Osteoblast (primary cell): ENCODE measurements at places on chromosomes 5 and 9. TPM values are rescaled to one million over a fixed set of nuclear protein-coding genes. Genes with fewer than 3 reads are reported as not detected.

Gene ZNF883
- 7.2 and 7.7 TPM in 2 replicates for total RNA-seq

Gene PCDHGC4
- total RNA-seq = 2.9 and 3.8 TPM in 2 replicates

Gene ALDOB
- total RNA-seq = not detected in 2 replicates

Gene ECSCR
- 0.36 TPM in 1 of 2 replicates, not detected in the other for total RNA-seq

Gene IGFBPL1
- total RNA-seq = 0.36 TPM in 1 of 2 replicates, not detected in the other

- H3K27ac ChIP-seq = peak overlapping the region; percentile 24
- no peaks in the 10 kb centered on the region for H3K27me3 ChIP-seq
- peaks cover 33% of the 10 kb centered on the region for H3K4me1 ChIP-seq
- H3K4me3 ChIP-seq = no peak overlapping the region
Measured at GRCh38 chr9:15239816-15240215, 67.2 kb downstream of the TTC39B start.

GRCh38 chr9:1946526-1947283 is 68.4 kb upstream of the SMARCA2 start:
- no peaks in the 10 kb centered on the region for H3K36me3 ChIP-seq
- no peak overlapping the region for H3K27ac ChIP-seq
- H3K4me3 ChIP-seq = no peak overlapping the region
- H3K4me1 ChIP-seq = no peaks in the 10 kb centered on the region

GRCh38 chr9:98871558-98872065 is 64.1 kb downstream of the GALNT12 start:
- no peak overlapping the region for H3K4me3 ChIP-seq
- no peak overlapping the region for H3K27ac ChIP-seq
- no peaks in the 10 kb centered on the region for H3K36me3 ChIP-seq

- H3K4me1 ChIP-seq = peaks cover 20% of the 10 kb centered on the region
- H3K36me3 ChIP-seq = no peaks in the 10 kb centered on the region
- no peak overlapping the region for H3K4me3 ChIP-seq
- peaks cover 47% of the 10 kb centered on the region for H3K27me3 ChIP-seq
- DNase-seq = no peak
- no peak overlapping the region for H3K27ac ChIP-seq
Measured at GRCh38 chr9:126857261-126857960, 3.0 kb upstream of the ZBTB34 start.

DNA sequence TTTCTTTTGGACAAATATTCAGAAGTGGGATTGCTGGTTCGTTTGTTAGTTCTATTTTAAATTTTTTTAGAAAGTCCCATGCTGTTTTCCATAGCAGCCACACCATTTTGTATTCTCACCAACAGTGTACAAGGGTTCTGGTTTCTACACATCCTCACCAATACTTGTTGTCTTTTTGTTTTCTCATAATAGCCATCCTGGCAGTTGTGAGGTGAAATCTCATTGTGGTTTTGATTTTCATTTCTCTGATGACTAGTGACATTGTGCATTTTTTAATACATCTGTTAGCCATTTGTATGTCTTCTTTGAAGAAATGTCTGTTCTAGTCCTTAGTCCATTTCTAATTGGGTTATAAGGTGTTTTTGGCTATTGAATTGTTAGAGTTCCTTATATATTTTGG is 214.3 kb downstream of the ARRDC3 start:
- H3K36me3 ChIP-seq = no peaks in the 10 kb centered on the region
- H3K27ac ChIP-seq = no peak overlapping the region
- DNase-seq = no peak
- H3K27me3 ChIP-seq = no peaks in the 10 kb centered on the region
- H3K4me1 ChIP-seq = peaks cover 9% of the 10 kb centered on the region

DNA sequence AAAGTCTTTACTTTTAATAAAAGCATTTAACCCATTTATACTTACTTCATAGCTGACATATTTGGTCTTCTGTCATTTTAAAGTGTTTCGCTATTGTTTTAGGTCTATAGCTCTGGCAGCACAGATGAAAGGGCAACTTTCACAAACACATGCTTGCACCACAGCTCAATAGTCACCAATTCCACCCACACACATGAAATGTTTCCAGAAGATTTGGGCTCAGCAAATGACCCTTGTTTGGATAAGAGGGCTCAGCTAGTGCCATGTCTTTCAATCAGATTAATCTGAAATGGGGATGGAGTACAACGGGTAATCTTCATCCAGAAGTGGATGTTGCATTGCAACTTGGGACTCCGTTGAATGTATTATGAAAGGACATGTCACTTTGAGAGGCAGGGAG is 176.0 kb downstream of the FGF18 start:
- no peaks in the 10 kb centered on the region for H3K36me3 ChIP-seq
- H3K27me3 ChIP-seq = peaks cover 12% of the 10 kb centered on the region
- no peak overlapping the region for H3K27ac ChIP-seq
- no peak for DNase-seq
- no peak overlapping the region for H3K4me3 ChIP-seq
- peaks cover 8% of the 10 kb centered on the region for H3K4me1 ChIP-seq
